ENCODE measurements at places on chromosomes 3 and 15.

DNA sequence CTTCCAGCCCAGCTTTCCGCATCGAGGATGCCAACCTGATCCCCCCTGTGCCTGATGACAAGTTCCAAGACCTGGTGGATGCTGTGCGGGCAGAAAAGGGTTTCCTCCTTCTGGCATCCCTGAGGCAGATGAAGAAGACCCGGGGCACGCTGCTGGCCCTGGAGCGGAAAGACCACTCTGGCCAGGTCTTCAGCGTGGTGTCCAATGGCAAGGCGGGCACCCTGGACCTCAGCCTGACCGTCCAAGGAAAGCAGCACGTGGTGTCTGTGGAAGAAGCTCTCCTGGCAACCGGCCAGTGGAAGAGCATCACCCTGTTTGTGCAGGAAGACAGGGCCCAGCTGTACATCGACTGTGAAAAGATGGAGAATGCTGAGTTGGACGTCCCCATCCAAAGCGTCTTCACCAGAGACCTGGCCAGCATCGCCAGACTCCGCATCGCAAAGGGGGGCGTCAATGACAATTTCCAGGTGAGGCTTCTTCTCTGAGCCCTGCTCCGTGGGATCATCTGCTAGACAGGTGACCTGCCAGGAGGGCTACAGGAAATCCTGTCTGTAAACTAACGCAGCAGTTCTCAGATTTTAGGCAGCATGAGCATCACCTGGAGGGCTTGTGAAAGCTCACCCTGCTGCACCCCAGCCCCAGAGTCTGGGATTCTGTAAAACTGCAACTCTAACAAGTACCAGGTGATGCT, 1.6 kb downstream of the THBS1 start:
- peak; percentile 32 for DNase-seq

DNA sequence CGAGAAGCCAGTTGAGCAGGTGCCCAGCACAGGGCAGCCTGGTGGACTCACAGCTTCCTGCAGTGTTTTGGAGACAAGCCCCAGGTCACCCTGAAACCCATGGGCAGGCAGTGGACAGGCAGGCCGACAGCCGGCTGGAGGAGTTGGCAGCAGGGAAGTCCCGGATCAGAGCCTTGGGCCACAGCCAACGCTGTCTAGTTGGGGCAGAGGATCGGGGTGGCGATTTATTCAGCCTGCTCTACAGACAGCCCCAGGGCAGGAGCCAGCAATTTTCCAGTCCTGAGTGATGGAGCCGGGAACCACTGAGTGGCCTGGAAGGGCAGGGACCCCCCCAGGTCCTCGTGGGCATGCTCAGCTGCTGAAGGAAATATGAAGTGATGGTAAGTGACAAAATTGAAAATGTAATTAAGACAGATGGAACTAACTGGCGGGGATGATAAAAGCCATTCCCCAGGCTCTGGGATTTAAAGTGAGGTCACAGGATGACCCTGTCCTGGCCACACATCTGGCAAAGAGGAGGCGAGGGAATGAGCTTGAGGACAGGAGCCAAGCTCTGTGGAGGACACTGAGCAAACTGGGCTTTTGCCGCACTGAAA, 34.4 kb upstream of the TBC1D21 start:
- peak; percentile 84 for DNase-seq

DNA sequence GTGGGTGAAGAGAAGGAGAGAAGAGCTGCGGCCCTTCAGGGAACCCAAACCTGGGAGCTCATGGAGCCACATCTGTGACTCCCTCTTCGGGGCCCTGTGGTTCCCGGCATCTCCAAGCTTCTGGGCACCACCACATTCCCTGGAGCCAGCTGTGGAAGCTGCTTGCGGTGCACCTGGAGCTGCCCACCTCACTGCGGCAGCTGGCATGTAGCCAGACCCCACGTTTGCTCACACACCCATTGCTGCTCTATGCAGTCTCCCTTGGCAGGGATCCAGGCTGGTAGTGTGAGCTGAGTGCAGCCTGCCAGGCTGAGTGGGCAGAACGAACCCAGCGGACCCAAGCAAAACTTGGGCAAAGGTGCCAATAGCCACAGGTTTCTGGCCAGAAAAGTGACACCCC, 16.8 kb upstream of the PLA2G4E start:
- DNase-seq = peak; percentile 57

DNA sequence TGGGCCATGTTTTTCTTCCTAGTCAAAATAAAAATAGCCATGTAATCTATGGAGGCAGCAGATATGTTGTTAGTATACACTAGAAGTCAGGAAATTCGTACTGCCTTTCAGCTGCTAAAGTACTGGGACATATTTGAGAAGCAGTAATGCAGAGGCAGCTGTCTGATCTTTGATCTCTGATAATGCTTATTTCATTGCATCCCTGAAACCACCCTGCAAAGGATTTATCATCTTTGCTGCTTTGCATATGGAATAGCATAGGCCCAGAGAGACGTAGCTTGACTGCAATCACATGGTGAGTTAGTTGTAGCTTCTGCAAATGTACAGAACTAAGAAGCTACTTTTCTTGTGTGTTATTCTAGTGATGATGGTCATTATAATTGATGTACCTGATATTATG, 52.4 kb downstream of the RBM6 start:
- DNase-seq = no peak

DNA sequence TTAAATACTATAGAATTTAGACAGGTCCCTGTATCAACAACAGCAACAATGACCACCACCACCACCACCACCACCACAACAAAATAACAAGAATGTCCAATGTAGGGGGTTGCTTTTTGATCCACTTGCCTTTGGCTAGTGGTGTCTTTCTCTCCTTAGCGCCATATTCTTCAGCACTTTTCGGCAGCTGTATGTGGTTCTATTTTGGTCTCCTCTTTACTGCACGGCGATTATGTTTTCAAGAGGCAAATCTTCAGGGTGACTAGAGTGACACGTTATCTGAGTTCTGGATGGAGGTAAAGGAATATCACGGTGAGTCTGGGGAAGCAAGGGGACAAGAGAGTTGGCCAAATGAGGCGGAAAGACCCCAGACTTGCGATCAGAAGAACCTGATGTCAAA, 56.1 kb downstream of the ST6GAL1 start:
- DNase-seq = peak; percentile 21

GRCh38 chr3:10628891-10629670, 123.7 kb upstream of the ATP2B2 start:
- no peak for DNase-seq

GRCh38 chr3:149751551-149751950, 738 bp downstream of the COMMD2 start:
- DNase-seq = no peak

- no peak for DNase-seq
Observed at GRCh38 chr3:58998476-58999117, 51.2 kb downstream of the CFAP20DC start.

GRCh38 chr3:64022451-64023186, 675 bp downstream of the PSMD6 start:
- no peak for DNase-seq
